ENCODE measurements at places on chromosomes 2 and 18.
A peak's percentile ranks its signal among the peaks of the same experiment; 100 is the strongest.

GRCh38 chr2:74670263-74670662, 16.2 kb downstream of the SEMA4F start:
- H3K27ac ChIP-seq: no peak overlapping the region
- no peaks in the 10 kb centered on the region for H3K27me3 ChIP-seq
- no peak for DNase-seq
- H3K4me1 ChIP-seq: no peaks in the 10 kb centered on the region
- no peak overlapping the region for H3K4me3 ChIP-seq

DNA sequence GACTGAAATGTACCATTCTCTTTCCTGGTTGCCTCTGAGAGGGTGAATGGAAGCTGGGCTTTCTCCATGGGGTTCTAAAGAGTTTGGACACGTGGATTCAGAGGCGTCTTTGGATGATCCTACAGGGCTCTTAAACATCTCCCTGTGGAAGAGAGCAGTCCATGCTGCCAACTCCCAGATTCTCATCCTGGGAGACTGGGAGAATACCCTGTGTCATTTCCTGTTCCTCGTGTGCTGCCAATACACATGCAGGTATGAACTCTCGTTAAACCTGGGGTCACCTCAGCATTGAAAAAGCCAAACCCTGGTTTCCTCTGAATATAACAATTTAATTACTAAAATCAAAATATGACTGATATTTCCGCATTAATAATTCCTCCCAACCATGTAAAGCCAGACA, 73.3 kb upstream of the NT5C1B start:
- no peaks in the 10 kb centered on the region for H3K36me3 ChIP-seq
- H3K4me1 ChIP-seq: no peaks in the 10 kb centered on the region
- no peaks in the 10 kb centered on the region for H3K27me3 ChIP-seq
- no peak overlapping the region for H3K4me3 ChIP-seq
- DNase-seq: no peak

DNA sequence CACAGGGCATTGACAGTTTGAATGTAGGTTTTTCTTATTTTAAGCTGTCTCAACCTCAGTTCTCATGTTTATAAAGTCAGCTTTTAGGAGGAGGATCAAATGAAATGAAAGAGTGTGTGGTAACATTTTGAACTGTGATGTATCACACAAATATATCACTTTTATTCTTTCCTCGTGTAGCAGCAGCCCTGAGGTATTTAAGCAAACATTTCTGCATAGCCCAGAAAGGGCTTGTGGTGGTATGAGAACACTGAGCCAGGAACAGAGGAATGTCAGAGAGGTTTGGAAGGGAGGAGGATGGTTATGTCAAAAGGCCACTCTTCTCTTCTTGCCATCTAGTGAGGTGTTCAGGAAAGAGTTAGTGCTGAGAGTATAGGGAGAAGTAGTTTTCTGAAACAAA, 150.2 kb downstream of the PARD3B start:
- peaks cover 2% of the 10 kb centered on the region for H3K27me3 ChIP-seq
- no peaks in the 10 kb centered on the region for H3K4me1 ChIP-seq
- no peak overlapping the region for H3K27ac ChIP-seq

GRCh38 chr2:172792711-172793110, 57.1 kb downstream of the RAPGEF4 start:
- H3K36me3 ChIP-seq: no peaks in the 10 kb centered on the region
- DNase-seq: no peak
- H3K4me1 ChIP-seq: no peaks in the 10 kb centered on the region
- no peak overlapping the region for H3K27ac ChIP-seq

DNA sequence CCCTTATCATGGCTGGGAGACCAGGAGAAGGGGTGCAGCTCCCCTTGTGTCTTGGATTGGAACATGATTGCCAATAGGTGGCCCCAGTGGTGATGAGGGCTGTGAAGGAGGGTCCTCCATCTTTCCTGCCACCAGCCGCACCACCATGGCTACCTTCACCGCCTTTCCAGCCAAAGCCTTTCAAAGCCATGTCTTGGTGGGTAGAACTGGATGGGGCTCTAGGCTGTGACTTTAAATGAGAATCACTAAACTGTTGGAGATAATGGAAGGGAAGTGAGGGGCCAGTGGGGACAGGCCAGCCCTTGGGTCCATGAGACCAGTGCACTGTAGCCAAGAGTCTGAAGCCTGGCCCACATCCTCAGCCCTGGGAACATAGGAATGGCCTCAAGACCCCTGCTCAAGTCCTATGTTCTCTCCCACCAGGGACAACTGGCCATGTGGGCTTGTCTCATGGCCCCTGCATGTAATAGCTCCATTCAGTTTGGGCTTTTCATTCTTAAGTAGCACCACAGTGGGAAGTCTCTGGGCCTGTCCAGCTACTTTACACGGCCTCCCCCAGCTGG, 345.7 kb downstream of the DYSF start:
- DNase-seq: no peak
- no peak overlapping the region for H3K27ac ChIP-seq
- H3K4me1 ChIP-seq: no peaks in the 10 kb centered on the region
- no peaks in the 10 kb centered on the region for H3K36me3 ChIP-seq
- peaks cover 5% of the 10 kb centered on the region for H3K27me3 ChIP-seq

DNA sequence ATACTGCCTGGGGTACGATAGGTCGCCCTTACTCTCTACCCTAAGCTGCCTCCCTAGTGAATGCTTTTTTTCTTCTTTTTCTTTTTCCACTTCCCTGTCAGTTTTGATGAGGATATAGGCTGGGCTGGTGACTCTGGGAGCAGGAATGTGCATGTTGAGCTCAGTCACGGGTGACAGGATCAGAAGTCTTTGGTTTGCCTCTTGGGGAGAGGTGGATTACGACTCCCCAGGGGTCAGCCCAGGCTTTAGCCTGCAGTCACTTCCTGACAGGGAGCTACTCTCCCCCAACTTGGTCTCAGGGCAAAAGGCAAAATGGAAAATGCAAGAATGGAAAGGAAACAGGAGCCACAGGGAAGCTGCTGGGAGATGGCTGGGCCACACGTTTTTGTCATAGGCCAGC, 57.3 kb downstream of the THNSL2 start:
- no peak for DNase-seq
- H3K27ac ChIP-seq: no peak overlapping the region
- peaks cover 5% of the 10 kb centered on the region for H3K36me3 ChIP-seq
- H3K4me3 ChIP-seq: no peak overlapping the region

DNA sequence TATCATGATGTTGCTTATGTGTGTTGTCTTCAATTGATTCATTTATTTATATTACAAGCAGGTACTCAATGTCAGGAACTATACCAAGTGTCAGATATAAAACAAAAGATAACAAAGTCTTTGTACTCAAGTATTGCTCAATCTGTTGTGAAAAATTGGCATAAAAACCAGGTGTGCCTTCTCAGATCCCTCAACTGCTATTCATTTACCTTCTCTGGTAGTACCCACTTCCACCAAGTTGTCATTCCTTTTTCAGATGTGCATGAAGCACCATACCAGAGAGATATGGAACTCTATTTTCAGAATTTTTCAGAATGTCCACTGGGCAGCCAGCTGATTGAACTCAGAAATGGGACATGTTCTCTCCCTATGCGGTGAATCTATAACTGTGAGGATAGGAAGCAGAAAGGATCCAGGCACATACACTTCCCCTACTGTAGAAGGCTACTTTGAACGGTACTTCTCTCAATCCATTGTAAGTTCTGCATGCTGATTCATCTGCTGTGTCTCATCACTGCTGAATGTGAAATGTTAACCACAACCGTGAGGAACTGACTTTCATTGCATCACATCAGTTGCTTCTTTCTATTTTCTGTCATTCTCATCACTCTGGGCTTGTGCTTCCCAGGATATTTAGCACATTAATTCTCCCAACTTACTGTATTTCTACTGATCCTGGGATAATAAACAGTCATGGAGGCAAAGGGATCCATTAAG, 1621.3 kb downstream of the SUCLG1 start:
- H3K27me3 ChIP-seq: no peaks in the 10 kb centered on the region
- H3K4me1 ChIP-seq: no peaks in the 10 kb centered on the region

- H3K4me1 ChIP-seq: no peaks in the 10 kb centered on the region
- no peak for DNase-seq
- peaks cover 44% of the 10 kb centered on the region for H3K27me3 ChIP-seq
- H3K4me3 ChIP-seq: no peak overlapping the region
These were observed 707 bp downstream of the SALL3 start for GRCh38 chr18:78980279-78980771.

DNA sequence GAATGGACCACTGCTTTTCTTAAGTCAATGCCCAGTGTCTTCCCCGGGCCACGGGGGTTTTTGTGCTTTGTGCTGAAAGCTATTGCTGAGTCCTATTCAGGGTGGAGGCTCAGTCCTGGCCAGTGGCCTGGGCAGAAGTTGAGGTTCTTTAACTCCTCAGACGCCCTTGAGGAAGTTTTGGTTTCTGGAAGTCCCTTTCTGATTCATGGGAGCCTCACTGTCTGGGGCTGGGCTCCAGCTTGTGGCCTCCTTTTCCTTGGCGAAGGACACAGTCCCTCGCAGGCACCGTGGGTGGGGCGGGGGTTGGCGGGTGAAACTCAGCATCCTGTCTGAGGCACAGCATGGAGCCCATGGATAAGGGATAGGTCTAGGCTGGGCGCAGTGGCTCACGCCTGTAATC, 465.2 kb upstream of the HS6ST1 start:
- DNase-seq: no peak
- H3K4me1 ChIP-seq: no peaks in the 10 kb centered on the region
- H3K4me3 ChIP-seq: no peak overlapping the region
- peaks cover 2% of the 10 kb centered on the region for H3K27me3 ChIP-seq
- no peak overlapping the region for H3K27ac ChIP-seq
- no peaks in the 10 kb centered on the region for H3K36me3 ChIP-seq

- no peak for DNase-seq
- H3K4me3 ChIP-seq: no peak overlapping the region
- no peaks in the 10 kb centered on the region for H3K36me3 ChIP-seq
- H3K4me1 ChIP-seq: no peaks in the 10 kb centered on the region
These were observed 45.2 kb upstream of the RAB6C start for GRCh38 chr2:129934044-129934822.

GRCh38 chr2:7915302-7916091, 766.4 kb upstream of the ID2 start:
- H3K4me1 ChIP-seq: peaks cover 6% of the 10 kb centered on the region
- H3K4me3 ChIP-seq: no peak overlapping the region
- no peak for DNase-seq
- no peaks in the 10 kb centered on the region for H3K36me3 ChIP-seq
- no peaks in the 10 kb centered on the region for H3K27me3 ChIP-seq
- H3K27ac ChIP-seq: no peak overlapping the region

DNA sequence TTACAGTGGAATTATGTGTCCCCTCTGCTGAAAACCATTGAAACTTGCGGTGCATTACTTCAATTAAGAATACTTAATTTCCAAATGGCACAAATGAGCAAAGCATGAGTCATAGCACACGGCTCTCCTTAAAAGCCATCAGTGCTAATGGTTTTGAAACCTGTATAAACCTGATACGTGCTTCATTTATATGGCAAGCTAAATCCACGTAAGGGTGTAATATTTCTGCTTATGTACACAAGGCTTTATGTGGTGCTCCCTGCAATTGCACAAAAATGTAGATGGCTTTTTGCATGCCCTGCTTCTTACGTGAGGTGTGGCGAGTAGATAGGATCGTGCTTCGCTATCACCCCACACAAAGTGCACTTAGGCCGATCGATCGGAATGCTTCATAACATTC, 840.9 kb downstream of the GALR1 start:
- no peaks in the 10 kb centered on the region for H3K4me1 ChIP-seq
- no peak overlapping the region for H3K27ac ChIP-seq
- H3K27me3 ChIP-seq: no peaks in the 10 kb centered on the region
- no peak overlapping the region for H3K4me3 ChIP-seq
- no peak for DNase-seq

- no peak overlapping the region for H3K4me3 ChIP-seq
- no peak for DNase-seq
- no peak overlapping the region for H3K27ac ChIP-seq
- H3K27me3 ChIP-seq: peaks cover 39% of the 10 kb centered on the region
- no peaks in the 10 kb centered on the region for H3K4me1 ChIP-seq
These were observed 18.5 kb downstream of the GKN1 start for GRCh38 chr2:68992933-68993332.

DNA sequence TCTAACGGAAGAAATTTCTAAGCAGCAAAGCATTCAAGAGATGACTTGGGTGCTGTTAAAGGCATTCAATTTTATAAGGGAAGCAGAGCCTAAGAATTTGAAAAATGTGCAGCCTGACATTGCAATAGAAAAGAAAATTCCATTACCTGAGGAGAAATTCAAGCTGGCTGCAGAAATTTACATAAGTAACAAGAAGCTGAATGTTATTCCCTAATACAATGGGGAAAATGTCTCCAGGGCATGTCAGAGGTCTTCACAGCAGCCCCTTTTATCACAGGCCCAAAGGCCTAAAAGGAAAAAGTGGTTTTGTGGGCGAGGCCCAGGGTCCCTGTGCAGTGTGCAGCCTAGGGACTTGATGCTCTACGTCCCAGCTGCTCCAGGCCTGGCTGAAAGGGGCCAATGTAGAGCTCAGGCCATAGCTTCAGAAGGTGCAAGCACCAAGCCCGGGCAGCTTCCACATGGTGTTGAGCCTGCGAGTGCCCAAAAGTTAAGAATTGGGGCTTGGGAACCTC, 306.7 kb downstream of the RDH14 start:
- H3K27ac ChIP-seq: no peak overlapping the region
- H3K27me3 ChIP-seq: no peaks in the 10 kb centered on the region
- no peak for DNase-seq
- no peak overlapping the region for H3K4me3 ChIP-seq
- H3K4me1 ChIP-seq: no peaks in the 10 kb centered on the region

GRCh38 chr2:18910843-18911242, 321.5 kb upstream of the NT5C1B start:
- DNase-seq: no peak
- H3K27ac ChIP-seq: no peak overlapping the region
- no peaks in the 10 kb centered on the region for H3K27me3 ChIP-seq
- no peaks in the 10 kb centered on the region for H3K4me1 ChIP-seq
- no peak overlapping the region for H3K4me3 ChIP-seq
- no peaks in the 10 kb centered on the region for H3K36me3 ChIP-seq

DNA sequence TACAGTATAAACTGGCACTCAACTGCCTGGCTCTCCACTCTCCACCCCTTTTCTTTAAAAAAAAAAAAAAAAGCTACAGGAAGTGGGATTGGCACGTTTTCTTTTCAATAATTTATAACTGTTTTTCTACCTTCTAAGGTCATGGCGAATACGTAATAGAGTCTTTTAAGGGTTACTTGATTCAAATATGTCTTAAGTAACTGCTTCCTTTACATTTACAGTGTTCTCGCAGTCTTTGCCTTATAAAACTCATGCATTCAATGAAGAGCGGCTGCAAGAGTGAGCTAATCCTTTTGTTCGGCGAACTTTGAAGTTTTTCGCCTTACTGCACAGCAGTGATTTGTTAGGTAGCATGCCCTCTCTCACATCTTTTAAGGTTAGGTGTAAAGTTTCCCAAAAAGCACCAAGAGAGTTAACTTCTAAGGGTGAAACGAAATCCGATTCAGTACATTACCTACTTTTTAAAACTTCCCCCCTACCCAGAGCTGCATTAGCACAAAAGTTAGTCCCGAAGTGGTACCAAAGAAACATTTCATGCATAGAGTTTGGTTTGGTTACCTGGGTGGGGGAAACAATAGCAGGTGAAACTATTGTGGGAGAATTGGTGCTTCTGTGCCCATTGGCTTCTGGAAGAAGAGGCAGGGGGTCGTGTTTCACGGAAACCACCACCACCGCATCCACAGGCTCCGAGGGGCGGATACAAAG, 2.0 kb downstream of the KCTD1 start:
- H3K4me1 ChIP-seq: peaks cover 18% of the 10 kb centered on the region
- peaks cover 3% of the 10 kb centered on the region for H3K27me3 ChIP-seq
- peak overlapping the region; percentile 48 for H3K4me3 ChIP-seq

All from natural killer cell treated with Interleukin-12 subunit alpha and Interleukin-12 subunit beta and Interleukin-15 and Interleukin-18, amount 100 ng/mL, for 72 hours (primary cell).